Stimulated activated CD8-positive, alpha-beta memory T cell treated with anti-CD3 and anti-CD28 coated beads, Interleukin-4, amount 100 ng/mL, for 48 hours (primary cell): ENCODE measurements at places on chromosomes 2 and 18.

GRCh38 chr2:64989126-64989981 is at the start of gene SLC1A4:
Gene SLC1A4, plus strand, starts transcription at chr2:64989399. Its CDS starts 245 bp downstream, at chr2:64989644.
- DNase-seq, result peak; percentile 87

GRCh38 chr2:191217580-191217979 is 27.6 kb upstream of the MYO1B start:
- DNase-seq, result no peak

GRCh38 chr2:2007551-2008501 is 263.5 kb upstream of the PXDN start:
- DNase-seq, result no peak

- DNase-seq, result no peak
Measured at GRCh38 chr2:140422759-140423158, 1642.6 kb upstream of the NXPH2 start.

DNA sequence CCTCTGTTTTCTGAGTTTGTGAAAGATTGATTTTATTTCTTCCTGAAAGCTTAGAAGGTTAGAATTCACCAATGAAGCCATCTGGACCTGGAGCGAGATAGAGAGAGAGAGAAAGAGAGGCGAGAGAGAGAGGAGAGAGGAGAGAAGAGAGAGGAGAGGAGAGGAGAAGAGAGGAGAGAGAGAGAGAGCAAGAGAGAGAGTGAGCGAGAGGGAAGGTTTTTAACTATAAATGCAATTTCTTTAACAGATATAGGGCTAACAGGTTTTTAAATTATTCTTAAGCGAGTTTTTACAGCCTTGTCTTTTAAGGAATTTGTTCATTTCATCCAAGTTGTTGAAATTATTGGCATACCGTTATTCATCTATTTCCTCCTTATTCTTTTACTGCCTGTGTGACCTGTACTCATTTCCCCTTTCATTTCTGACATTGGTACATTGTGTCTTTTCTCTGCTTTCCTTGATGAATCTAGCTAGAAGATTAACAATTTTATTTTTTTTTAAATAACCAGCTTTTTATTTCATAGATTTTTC is 56.1 kb downstream of the BABAM2 start:
- DNase-seq, result no peak

DNA sequence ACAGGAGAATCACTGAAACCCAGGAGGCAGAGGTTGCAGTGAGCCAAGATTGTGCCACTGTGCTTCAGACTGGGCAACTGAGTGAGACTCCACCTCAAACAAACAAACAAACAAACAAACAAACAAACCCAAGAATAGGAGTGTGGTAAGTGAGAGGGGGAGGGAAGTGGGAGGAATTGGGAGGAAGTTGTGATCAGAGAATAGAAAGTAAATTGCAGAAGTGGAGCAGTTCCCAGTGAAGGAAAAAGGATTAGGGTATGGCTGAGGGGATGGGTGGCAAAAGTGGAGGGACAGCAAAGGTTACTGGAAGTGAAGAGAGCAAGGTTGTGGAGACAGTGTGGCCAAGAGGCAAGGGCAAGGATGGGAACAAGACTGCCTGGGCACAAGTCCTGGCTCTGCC is 41.1 kb upstream of the C1GALT1C1L start:
- DNase-seq, result no peak

DNA sequence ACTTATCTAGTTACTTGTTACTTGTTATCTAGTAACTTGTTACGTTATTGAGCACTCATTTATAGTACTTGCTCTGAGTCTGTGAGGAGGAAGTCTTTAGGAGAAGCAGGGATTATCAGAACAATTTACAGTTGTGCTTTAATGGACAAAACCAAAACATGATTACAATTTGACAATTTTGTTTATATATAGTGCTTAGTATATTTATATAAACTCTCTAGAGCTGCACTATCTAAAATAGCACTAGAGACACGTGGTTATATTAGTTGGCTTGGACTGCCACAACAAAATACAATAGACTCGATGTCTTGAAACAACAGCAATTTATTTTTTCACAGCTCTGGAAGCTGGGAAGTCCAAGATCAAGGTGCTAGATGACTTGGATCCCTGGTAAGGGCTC is 78.4 kb downstream of the BMPR2 start:
- no peak for DNase-seq

DNA sequence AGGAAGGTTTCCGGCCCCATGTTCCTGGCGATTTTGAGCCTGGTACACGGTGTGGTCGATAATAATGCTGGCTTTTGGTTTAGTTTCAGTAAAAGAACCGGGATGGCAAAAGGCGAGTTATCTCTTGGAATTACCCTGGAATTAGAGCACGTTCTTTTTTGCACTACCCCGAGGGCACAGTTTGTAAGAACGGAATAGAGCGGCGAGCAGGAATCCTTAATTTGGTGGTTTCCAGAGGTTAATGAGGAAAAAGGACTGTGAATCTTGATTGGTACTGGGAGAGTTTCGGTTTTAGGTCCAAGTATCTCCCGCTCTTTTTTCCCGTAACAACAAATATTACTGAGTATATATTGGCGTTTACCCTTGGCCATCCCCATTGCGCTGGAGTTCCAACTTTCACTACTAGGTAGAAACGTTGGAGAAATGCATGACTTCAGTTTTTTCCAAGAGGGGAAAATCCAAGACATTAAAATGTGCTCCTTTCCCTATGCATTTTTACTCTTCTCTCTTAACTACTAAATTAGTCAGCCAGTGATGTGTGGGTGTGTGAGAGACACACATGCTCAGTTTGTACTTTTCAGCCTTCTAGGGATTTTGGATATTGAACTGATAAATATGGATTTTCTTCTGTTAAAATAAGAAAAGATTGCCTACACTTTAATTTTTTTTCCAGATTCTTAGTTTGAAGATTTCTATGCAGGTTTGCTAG is 160.8 kb downstream of the AGPS start:
- DNase-seq, result no peak

GRCh38 chr2:99187011-99187410 is 6.0 kb downstream of the MRPL30 start:
- DNase-seq, result no peak

GRCh38 chr18:57916684-57917083 is 113.6 kb upstream of the ATP8B1 start:
- DNase-seq, result no peak

GRCh38 chr2:231223001-231223375 is 24.6 kb downstream of the ARMC9 start:
- DNase-seq, result no peak

DNA sequence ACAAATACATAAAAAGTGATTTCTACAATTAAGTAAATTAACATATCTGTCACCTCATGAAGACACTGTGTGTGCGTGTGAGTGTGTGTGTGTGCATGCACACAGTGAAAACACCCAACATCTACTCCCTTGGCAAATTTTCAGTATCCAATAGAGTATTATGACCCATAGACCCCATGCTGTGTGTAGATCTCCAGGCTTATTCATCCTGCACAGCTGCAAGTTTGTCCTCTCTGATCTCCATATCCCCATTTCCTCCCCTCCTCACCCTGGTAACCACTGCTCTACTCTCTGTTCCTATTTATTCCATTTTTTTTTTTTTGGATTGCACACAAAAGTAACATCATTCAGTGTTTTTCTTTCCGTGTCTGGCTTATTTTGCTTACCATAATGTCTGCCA is 391.0 kb downstream of the SOX11 start:
- DNase-seq, result no peak

DNA sequence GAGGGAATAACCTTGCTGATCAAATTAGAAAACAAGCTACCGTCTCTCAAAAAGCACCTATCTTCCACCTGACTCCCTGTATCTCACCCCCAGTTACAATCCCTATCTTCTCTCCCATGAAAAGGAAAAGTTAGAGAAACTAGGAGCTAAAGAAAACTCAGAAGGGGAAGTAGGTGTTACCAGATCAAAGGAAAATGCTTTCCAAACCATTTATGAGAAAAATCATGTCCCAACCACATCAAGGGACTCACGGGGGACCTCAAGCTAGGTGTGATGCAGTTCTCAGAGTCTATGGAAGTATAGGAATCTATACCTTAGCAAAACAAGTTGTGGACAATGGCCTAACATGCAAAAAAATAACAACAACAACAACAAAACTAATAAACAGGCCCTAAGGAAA is 135.5 kb upstream of the RMP24 start:
- DNase-seq, result no peak

- no peak for DNase-seq
Measured at GRCh38 chr2:219616550-219616949, 10.9 kb upstream of the SLC4A3 start.

GRCh38 chr2:53793821-53794220 is 7.0 kb downstream of the ERLEC1 start:
- DNase-seq, result no peak

GRCh38 chr2:29578084-29578598 is 343.2 kb downstream of the ALK start:
- no peak for DNase-seq

DNA sequence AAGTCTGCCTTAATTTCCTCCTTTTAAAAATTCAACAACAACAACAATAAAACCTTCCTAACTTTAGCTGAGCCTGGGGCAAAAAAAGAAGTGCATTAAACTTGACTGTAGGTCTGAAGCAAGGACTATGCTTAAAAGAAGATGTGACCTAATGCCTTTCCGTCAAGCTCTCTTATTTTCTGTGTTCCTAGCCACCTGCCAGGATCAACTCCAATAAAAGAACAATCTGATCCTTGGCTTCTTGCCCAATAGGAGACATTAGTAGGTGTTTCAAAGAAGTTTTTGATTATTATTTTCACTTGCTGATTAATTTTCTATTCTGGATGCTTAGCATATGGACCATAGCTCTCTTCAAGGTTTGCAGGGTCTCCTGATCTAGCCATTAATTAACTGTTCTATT is 237.5 kb downstream of the STK39 start:
- DNase-seq, result no peak

DNA sequence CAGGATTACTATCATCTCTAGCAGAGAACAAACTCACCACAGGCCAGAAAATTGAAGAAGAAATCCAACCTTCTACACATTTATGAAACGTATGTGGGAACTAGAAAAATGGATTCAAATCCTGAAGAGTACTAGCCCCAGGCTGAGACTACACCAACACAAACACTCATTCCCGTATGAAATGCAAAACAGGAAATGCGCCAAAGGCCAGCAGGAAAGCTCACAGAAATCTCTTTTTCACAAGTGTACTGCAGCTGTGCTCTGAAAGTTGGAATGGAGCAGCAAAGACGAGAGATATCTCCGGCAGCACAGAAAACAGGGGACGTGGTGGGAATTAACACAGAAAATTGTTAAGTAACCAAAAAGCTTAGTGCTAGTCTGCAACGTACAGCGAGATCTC is 913.5 kb downstream of the TDRD15 start:
- DNase-seq, result no peak

DNA sequence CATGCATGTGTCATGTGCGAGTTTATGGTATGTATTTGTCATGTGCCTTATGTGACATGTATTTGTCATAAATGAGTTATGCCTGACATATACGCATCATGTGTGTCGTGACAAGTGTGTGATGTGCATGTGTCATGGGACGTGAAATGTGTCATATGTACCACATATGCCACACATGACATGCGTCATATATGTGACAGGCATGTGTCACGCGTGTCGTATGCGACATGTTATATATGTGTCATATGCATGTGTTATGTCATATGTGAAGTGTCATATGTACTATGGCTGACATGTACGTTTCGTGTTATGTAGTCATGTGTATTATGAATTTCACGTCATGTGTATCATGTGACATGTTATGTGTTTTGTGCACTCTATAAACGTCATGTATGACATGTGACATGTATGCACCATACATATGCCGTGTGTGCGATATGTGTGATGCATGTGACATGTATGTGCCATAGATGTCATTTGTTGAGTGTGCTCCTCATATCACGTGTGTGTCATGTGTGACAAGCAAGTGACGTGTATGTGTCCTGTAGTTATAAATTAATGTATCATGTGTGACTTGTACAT is 2152.3 kb upstream of the PIK3C3 start:
- no peak for DNase-seq

DNA sequence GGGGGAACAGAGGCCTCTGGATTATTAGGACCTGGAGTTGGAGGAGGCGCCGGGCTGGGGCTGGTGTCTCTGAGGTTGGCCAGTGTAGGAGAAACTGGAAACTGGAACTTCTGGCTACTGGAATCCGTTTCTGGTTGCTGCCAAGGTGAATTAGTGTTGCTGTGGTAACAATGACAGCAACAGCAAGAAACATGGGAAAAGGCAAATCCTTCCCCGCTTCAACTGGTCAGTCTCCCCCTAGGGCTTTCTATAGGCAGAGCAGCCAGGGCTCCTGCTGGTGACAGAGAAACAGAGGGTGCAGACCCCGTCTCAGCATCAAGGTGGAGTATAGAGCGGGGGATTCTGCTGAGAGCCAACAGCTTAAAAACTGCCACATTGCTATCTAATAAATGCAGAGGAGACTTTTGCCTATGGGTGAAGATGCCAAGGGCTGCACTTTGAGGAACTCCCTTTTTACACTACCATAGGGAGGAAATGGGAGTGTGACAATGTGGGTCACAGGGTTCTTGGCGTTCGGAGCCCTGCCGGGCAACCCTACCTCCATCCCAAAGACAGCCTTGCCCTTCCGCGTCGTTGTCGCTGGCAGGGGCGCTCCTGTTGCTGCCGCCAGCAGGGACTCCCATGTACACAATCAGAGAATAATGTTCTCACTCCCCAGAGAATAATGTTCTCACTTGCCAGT is 81.4 kb upstream of the CABLES1 start:
- no peak for DNase-seq

GRCh38 chr18:53909668-53910067 is 314.8 kb downstream of the MBD2 start:
- no peak for DNase-seq

GRCh38 chr2:39069136-39069515 is 51.7 kb downstream of the SOS1 start:
- DNase-seq, result no peak

DNA sequence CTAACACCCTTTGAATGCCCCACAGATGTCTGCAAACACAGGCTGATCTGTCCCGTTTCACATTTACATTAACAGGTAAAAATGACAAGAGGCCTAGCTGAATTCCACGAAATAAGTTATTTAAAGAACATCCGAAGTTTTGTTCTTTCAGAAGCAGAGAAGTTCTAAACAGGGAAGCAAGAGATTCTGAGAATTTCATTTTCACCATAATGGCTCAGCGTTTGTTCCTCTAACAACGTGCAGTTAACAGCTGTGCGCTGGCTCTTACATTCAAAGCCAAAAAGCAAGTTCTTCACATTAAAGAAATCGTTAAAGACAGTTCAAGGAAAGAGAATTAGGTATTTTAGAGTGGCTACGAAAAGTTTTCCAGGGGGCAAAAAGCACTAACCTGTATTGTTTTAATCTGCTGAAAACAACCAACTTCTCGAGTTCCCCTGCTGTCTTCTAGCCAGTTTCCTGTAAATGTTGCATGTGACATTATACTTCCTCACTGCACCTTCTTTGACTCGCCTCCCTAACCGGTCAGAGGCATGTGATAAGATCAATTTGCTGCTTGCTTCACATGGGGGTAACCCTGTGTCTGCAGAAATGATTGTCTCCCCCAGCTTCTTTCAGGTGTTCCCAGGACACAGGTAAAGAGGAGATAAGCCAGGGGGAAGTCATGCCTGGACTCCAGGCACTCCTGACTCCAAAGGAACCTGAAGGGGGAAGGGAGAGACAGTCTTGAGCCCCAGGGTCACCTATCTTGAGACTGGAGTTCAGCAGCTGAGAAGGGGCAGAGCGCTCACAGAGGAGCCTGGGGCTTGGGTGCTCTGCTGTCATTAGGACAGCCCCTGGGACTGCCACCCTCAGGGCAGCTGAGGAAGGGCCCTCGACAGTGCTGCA is 36.8 kb upstream of the WIPF1 start:
- DNase-seq, result peak; percentile 63
